Neural crest cell (in vitro differentiated cells): ENCODE measurements at places on chromosomes 5 and 9.
A peak's percentile ranks its signal among the peaks of the same experiment; 100 is the strongest.

DNA sequence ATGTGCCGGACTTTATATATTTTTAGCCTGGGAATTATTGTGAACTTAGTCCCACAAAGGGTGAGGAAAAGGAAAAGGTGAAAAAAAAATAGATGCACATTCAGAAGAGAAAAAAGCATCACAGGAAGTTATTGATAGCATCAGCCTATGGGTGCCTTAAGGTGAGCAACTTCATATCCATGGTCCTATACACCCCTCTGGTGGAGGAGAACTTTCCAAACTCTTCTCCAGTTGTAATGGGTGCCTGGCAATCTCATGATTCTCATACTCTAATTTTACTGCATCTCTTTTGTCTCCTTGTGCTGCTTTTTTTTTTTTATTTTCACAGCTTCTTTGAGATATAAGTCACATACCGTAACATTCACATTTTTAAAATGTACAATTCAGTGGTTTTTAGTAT, 107.4 kb downstream of the JAKMIP2 start:
- DNase-seq: no peak

- no peak for DNase-seq
Measured at GRCh38 chr9:6460189-6460768, 47.3 kb downstream of the UHRF2 start.

GRCh38 chr9:136572003-136572827, 26.4 kb upstream of the NOTCH1 start:
- peak; percentile 57 for DNase-seq

GRCh38 chr5:179793468-179794139, at the start of gene LTC4S:
Gene LTC4S, plus strand, starts transcription at chr5:179793986. Its CDS starts 95 bp downstream, at chr5:179794081.
- no peak for DNase-seq

DNA sequence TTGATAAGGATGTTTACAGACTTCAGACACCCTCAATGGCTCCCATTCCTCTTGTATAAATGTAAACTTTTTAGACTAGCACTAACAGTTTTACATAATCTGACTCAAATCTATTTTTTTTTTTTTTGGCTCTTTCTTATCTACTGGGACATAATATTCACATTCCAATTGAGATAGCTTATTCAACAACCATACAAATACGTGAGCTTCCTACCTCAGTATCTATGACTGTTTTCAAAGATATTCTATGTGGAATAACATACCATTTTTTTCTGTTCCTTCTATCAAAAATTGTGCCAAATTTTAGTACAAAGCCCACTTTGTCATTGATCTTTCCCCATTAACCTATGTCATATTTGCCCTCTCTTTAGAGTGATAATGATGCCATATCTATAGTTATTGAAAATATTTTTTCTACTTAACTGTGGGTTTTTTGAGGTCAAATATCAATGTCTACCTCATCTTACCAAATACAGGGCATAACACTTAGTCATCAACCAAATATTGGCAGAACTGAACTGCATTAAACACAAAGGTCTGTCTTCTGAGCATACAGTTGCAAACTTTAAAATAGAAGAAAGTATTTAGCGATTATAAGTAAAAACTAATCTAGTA, 482.6 kb downstream of the PTPRD start:
- no peak for DNase-seq

- DNase-seq: no peak
Measured at GRCh38 chr5:170430866-170431437, 41.8 kb upstream of the KCNMB1 start.

DNA sequence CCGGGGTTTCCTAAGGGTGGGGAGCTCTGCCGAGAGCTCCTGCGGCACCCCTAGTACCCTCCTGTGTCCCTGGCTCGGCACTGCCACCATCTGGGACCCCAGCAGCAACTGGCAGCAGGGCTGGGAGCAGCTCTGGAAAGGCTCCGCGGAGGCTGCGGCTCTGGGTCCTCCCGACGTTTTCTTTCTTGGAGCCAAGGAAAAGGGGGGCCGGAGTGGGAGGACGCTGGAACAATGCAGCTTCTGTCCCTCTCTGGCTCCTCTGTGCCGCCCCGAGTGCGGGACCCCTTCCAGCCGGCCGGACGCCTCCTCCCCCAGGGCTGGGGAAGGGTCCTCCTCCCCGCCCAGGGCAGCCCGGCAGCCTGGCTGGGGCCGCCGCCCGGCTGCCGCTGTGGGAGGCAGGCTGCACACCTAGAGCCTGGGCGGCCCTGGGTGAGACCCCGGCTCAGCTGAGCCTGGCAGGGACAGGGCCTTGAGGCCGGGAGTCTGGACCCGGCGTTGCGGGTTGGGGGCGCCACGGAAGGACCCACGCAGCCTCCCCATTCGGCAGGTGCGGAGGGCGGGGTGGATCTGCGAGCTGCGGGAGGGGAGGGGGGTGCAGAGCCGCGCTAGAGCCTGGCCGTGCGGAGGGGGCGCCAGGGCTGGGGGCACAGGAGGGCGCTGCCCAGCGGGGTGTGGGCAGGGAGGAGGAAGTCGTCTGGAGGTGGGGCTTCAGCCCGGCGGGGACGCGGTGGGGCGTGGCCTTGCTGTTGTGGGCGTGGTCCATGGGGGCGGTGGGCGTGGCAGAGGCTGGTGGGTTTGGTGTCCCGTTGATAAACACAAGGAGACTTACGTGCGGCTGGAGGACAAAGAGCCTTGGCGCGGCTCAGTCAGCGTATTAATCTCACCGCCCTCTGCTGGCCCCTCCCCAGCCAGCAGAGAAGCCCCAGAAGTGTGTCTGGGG, 15.1 kb downstream of the GPSM1 start:
- DNase-seq: peak; percentile 95

GRCh38 chr9:96305171-96305570, 3.2 kb upstream of the HSD17B3 start:
- no peak for DNase-seq

GRCh38 chr9:136974817-136975535, 2.3 kb upstream of the PTGDS start:
- DNase-seq: no peak

GRCh38 chr9:18849270-18849669, 183.7 kb downstream of the SAXO1 start:
- DNase-seq: no peak

DNA sequence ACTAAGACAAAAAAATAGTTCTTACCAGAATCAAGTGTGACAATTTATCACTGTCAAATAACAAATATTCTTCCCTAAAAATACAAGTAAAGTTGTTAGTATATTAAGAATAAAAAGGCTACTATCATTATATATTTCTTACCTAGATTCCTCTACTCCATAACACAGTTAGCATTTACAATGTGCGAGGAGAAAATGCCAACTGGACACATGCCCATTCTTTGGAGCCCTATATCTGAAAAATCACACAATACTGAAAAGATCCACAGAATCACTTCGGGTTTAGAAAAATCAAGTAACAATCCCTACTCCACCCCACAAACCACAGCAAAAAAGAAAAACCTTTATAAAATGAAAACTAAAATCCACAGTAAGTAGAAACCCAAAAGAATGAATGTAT, 70.9 kb downstream of the PKD2L2 start:
- no peak for DNase-seq

DNA sequence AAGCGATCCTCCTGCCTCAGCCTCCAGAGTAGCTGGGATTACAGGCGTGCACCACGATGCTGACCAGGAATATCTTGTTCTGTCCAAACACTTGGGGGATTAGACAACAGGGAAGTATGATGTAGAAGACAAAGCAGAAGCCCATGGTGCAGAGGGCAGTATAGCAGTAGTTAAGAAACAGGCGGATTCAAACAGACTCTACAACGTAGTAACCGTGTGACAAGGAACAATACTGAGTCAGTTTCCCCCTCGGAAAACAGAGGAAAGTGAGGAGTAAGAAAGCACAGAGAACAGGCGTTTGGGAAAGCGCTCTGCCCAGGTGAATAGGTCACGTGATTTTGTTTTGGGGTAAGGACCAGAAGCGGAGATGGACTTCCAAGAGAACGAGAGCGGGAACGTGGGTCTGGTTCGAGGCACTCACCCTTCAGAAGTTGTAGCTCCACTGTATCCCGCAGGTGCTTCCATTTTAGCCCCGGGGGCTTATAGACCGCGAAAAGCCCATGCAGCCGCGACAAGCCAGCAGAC, 306 bp downstream of the TRUB2 start:
- no peak for DNase-seq

DNA sequence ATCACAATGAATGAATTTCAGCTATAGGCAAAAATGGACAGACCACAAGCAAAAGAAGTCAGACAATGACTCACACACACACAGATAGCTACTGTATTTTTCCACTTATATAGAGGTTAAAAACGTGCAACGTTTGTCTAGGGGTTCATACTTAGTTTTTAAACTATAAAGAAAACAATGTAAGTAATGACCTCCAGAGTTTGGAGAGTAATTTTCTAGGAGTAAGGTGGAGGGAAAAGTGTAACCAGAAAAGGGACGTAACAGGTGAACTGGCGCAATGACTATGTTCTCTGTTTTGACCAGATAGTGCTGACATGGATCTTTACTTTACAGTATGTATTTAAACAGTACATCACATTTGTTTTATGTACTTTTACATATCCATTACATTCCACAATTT, 51.1 kb downstream of the FNIP1 start:
- DNase-seq: no peak

GRCh38 chr9:77417566-77417965, 230.6 kb downstream of the GNA14 start:
- DNase-seq: no peak

DNA sequence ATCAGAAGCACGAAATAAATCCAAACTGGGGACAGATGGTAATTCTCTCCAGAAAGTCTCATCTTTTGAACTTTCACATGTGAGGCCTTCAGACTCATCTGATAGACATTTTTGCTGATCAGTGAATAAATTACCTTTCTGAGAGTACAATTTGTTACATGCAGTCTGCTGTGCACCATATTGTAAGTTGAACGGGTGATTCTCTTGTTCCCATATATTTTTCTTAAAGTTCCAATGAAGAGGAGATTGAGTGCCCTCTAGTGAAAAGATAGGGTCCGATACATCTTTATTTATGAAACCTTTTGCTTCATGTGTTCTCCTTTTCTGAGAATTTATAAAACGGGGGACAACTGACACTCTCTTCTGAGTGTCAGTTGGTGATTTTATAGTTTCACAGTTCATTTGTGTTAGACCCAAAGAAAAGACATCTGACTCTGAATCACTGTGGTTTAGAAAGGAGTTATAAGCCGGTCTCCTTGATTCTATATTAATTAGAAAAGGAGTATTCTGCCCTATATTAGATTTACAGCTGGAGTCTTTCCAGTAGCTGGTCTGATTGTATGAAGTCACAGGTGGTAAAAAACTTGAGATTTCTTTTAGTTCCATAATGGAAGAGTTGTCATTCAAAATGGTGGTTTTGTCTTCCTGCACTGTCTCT, 30.4 kb downstream of the GNG10 start:
- no peak for DNase-seq

DNA sequence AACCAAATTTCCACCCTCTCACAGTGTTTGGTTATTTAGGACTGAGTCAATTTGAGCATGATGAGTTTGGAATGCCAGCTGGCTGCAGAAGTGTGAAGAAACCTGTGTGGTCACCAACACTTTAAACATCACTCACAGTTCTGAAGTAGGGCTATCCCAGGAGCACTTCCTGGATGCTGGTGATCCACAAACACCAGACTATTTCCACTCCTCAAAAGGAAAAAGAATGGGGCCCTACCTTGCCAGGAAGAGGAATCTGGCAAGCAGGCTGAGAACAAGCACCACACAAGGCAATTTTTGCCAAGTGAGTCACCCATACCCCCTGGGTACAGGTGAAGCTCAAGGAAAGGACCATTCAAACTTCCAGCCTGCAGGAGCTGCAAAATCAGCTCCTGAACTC, 294.2 kb upstream of the PTGER4 start:
- DNase-seq: no peak

DNA sequence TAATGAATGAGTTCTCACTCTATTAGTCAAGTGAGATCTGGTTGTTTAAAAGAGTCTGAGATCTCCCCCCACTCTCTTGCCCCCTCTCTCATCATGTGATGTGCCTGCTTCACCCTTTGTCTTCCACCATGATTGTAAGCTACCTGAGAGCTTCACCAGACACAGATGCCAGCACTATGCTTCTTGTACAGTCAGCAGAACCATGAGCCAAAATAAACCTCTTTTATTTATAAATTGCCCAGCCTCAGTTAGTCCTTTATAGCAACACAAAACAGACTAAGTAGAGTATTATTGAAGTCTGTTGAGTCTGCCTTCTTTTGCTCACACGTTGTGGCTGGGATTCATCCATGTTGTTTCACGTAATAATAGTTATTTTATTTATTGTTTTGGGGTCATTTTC, 14.3 kb downstream of the CYSTM1 start:
- no peak for DNase-seq

DNA sequence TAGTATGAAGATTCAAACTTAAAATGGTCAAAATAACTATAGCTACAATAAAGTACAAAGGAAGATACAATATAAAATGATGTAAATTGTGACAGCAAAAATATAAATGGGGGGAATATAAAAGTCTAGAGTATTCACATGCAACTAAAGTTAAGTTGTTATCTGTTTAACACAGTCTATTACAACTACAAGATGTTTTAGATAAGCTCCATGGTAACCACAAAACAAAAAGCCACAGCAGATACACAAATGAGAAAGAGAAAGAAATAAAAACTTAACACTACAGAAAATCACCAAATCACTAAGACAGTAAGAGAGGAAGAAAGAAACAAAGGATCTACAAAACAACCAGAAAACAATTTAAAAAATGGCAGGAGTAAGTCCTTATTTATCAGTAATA, 17.0 kb upstream of the SH3TC2 start:
- no peak for DNase-seq

DNA sequence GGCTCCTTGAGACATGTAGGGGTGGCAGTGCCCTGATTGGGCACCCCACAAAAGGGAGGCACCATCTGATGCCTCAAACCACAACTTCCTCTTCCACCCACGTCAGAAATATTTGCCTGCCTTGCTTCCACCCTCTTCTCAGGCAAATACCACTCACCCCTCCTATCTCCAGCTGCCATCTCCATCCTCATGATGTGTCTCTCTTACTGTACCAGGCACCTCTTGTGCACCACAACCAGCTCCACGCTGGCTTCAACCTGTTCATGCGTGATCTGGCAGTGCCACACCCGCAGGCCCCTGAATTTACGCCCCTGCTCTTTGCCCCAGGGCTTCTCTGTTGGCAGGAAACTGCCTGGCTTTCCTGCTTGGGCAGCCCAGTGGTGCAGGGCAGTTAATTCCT, 87.8 kb upstream of the HSPA9 start:
- no peak for DNase-seq

DNA sequence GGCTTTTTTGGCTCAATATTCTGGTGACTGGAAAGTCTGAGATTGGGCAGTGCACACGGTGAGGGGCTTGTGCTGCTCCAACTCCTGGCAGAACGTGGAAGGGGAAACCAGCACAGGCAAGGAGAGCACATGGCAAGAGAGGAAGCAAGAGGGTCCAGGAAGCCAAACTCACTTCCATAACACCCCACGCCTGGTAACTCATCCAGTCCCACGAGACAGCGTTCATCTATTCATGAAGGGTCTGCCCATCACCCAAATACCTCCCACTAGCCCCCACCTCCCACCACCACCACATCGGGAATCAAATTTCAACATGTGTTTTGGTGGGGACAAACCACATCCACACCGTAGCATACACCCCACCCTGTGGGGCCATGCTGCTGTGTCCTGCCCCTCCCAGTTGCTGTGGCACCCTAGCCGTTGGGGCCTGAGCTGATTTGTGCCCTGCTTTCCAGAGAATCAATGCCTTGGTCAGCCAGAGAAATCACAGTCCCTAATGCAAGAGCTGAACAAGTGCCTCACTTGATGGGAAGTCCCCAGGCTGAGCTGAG, 27.3 kb downstream of the PROP1 start:
- DNase-seq: no peak
